ENCODE measurements at places on chromosomes 6 and 20.

GRCh38 chr6:160069050-160069454, 52.6 kb upstream of the SLC22A1 start:
- DNase-seq = peak; percentile 36

GRCh38 chr6:108039681-108040080, 34.9 kb downstream of the OSTM1 start:
- no peak for DNase-seq

DNA sequence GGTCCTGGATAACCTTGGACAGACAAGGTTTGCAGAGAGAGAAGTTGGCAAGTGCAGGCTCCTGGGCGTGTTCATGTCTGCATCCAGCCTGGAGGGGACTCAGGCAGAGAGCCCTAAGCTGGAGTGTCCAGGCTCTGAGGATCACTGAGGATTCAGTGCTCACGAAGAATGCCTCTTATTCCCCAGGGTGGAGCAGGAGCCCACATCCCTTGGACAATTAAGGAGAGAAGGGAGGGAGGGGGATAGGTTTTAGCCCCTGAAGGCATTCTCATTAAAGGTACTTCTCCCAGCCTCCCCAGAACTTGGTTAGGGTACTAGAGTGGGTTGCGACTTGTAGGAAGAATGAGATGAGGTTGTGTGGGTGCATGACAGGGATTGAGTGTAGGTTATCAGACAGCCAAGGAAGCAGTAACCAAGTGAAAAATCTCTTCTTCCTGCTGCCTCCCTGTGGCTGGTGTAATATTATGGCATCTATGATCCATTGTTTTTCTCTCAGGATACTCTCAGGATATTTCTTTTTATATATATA, 680 bp downstream of the HLA-DPB1 start:
- no peak for DNase-seq

- DNase-seq = no peak
These were observed 115.1 kb downstream of the ADTRP start for GRCh38 chr6:11663519-11663918.

- DNase-seq = no peak
These were observed 607.6 kb upstream of the MAN1A1 start for GRCh38 chr6:119957195-119957594.

DNA sequence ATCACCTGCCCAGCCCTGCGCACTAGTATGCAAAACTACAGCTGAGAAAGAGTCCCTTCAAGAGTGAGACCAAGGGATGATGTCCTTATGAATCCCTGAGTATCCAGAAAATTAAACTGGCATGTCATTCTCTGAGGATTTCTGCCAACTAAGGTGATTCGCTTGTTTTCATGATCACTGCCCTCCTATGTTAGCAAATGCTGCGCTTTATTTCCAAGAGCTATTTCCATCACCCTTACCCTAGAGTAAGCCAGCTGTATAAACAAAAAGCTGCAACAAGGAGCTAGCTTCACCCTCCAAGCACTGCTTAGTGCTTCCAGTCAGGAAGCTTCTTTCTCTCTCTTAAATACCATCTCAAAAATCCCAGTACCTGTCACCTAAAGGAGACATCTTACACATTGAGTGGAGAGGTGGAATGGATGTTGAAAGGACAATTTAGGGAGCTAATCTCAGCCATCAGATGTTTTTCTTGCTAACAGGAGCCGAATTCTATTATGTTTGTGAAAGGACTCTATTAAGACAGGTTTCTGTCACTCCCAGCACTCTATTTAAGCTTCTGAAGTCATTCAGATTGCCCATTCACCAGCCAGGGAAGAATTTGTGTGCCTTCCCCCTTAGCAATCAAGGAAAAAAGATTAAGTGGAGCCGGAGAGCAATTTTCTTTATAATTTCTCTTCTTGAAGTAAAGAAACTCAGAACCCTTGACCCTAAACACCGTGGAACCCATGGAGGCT, 322.2 kb downstream of the NRN1 start:
- DNase-seq = no peak

DNA sequence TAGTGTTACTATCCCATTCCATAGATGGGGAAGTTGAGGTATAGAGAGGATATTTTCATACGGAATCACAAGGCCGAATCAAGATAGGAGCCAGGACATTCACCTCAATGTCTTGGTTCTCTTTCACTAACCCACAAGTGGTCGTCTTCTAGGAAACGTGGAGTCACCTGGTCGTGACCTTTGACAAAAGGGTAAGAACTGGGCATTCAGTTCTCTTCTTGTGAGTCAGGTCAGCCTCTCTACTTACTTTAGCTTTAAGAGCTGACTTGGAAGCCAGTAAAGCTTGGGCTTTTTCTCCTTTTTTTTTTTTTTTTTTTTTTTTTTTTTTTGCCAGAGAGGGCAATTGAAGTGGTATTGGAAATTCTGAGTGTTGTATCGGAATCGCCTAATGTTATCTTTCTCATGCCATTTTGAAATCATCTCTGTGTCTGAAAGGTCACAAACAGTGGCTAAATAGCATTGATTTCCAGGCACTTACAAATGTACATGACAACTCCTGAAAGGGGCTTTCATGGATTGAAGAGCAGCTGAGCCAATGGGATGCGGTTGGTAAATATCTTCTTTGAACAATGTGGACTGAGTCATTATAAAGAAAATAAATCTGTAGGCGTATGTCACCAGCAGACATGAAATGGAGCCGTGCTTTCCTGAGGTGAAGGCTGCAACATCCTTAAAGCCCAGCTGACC, 356.9 kb downstream of the KIF16B start:
- no peak for DNase-seq

GRCh38 chr6:35475573-35475972, 7.4 kb downstream of the RPL10A start:
- no peak for DNase-seq

GRCh38 chr6:42366011-42366705, 85.6 kb downstream of the TRERF1 start:
- DNase-seq = no peak

DNA sequence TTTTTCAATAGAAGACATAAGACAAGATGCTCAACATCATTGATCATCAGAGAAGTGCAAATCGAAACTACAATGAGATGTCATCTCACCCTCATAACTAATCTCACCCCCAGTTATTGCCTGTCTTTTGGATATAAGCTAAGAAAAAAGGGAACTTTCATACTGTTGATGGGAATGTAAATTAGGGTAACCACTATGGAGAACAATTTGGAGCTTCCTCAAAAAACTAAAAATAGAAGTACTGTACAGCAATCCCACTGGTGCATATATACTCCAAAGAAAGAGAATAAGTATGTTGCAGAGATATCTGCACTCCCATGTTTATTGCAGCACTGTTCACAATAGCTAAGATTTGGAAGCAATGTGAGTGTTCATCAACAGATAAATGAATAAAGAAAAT, 26.4 kb upstream of the PHF3 start:
- no peak for DNase-seq

DNA sequence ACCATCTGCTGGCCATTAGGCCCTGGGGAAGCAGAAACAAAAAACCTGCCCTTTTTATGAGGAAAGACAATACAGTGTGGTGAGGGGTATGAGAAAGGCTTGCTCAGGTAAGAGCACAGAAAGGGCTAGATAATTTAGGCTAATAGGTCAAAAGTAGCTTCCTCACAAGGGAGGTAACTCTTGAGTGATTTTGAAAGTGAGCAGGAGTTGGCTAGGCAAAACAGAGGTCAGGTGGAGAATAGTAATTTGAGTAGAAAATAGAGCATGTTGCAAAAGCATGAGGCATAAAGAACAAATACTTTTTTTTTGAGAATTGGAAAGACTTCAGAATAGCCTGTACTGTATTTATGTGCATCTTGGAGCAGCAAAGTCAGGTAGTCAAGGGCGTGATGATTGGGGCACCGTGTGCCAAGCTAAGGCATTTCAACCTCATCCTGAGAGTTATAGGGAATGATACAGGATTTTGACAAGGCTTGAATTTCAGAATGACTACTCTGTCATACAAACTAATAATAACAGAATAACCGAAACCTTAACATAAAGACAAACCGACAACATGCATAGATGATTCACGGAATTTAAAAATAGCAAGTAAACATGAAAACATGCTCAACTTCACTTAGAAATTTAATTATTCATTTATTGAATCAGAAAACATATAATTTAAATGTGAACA, 123.0 kb upstream of the ENPP5 start:
- DNase-seq = no peak

GRCh38 chr6:170292407-170293158, 1.7 kb upstream of the DLL1 start:
- DNase-seq = no peak

GRCh38 chr20:22909436-22909835, 125.7 kb upstream of the SSTR4 start:
- no peak for DNase-seq

DNA sequence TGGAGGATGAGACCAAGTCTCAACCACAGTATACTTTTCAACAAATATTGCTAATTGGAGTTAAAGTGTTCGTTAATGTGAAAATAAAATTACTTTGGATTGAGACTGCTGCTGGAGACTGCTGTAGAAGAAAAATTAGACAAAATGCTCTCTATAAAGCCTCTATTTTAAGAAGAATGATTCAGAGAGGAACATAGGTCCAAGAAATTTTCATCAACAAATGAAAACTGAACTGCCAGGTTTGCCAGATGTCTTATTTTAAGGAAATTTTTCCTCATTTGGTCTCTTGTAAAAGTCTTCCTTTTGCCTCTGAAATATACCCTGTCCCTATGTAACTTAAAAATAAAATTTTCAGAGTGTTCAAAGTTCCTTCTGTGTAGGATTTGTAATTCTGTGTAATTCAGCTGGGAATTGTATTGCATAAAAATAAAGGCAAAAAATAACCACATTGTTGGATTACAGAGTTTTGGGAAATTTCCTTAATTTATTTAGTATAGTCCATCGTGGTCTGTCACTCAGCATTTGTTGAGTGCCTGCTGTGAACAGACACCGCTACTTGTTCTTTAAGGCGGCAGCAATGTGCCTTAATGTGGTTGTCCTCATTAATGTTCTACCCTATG, 27.4 kb downstream of the ANKS1A start:
- no peak for DNase-seq

DNA sequence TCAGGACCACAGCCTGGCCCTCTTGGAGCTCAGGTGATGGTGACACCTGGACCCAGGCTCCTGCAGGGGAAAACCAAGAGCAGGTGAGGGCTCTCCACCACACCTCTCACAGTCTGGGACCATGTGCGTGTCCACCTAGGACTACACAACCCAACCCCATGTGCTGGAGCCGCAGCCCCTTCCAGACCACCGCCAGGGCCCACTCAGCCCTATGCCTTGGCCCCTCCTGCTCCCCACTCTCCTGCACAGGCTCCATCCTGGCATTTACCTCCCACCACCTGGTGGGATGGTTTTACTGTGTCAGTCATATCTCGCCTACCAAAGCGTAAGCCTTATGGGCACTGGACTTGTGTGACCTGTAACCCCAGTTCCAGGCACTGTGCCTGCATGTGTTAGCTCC, 13.1 kb upstream of the ADAM33 start:
- no peak for DNase-seq

- no peak for DNase-seq
These were observed 198.2 kb downstream of the ERMARD start for GRCh38 chr6:169949511-169950097.

DNA sequence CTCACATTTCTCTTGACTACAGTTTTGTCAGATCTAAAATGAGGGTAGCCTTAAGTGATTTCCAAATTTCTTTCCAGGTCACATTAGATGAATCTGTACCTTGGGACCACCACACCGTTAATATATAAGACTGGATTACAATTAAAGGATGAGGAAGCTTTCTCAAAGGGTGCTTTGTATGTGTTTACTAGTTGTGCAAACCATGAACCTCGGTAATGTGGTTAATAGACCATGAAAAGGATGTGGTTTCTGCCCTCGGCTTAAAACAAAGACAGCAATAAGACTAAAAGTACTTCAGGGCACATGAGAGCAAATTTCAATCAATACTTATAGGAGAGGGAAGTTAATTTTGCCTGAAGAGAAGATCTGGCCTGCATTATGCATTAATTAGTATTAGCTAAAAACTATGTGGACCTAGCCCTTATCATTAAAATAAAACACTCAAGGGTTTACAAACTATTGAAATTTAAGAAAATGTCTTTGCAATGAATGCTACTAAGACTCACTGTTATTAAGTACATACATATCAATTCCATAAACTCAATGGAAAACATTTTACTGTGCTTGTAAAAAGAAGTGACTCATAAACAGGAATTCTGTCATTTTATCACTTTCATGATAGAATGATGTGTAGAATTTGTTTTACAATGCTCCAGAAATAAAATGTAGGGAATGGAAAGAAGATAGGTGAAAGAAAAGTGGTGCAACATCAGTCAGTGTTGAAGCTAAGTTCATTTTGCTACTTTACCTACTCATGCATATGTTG, 936 bp upstream of the TMX4 start:
- DNase-seq = no peak

DNA sequence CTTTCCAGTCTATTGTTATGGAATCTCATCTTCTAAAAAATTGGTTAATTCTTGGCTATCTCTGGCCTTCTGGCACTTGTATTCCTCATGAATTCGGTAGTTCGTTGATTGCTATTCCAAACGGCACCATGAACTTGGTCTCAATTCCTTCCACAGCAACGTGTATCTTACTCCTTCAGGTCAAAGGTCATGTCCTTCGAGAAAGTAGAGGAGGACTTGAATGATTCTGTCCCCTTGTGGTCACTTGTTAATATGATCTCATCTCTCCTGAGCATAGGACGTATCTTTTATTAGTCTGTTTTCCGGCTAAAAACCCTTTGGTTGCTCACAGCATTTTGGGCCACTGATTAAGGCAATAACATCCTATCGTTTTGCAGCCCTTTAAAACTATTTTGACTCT, 9.4 kb downstream of the TLDC2 start:
- no peak for DNase-seq

DNA sequence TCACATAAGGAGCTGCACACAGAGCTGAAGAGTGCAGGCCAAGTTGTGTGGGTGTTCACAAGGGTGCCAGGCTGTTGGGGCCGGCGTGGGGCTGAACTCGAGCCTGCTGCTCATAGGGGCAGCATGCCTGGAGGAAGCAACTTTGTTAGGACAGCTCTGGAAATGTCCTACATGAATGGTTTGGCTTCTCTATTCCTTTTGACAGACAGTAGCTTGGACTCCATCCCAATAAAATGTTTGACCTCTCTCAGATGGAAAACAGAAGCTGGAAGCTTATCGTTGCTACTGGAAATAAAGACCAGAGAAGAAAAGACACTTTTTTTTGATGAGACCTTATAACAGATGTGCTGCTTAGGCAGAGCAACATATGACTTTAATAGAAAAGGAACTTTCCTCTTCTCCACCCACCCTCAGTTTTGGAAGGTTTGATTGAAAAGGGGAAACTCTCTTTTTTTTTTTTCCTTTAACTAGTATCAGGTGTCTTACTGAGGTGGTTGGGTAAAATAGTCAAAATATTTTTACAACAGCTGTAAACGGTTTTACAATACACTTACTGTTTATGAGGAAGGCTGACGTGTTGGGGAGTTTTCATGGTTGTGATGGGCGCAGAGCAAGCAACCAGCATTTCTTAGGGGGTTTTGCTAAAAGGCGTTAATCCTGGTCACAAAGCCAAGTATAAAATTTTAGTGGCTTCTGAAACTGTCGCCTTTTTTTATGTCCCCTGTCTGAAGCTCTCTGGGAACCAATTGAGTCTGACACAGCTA, 80.7 kb upstream of the EEF1E1 start:
- DNase-seq = no peak

DNA sequence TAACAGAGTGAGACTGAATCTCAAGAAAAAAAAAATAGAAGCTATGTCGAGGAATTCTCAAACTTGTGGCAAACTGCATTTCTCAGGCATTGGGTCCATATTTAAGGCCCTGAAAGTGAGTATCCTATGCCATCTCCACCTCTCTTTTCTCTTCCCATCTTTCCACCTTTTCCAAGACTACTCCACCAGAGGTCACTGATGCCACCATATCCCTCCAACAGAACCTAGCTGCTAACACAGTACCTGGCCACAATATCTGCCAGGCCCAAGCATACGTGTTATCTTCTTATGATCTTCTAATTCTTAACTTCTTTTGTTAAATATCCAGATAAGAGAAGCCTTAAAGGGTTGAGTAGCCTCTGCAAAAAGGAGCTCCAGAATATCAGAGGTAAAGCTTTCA, 8.2 kb upstream of the ADGRF4 start:
- no peak for DNase-seq

Measured in stimulated activated CD8-positive, alpha-beta memory T cell treated with anti-CD3 and anti-CD28 coated beads, Interleukin-4, amount 100 ng/mL, for 48 hours (primary cell).